ENCODE measurements at places on chromosomes 7 and 10.

DNA sequence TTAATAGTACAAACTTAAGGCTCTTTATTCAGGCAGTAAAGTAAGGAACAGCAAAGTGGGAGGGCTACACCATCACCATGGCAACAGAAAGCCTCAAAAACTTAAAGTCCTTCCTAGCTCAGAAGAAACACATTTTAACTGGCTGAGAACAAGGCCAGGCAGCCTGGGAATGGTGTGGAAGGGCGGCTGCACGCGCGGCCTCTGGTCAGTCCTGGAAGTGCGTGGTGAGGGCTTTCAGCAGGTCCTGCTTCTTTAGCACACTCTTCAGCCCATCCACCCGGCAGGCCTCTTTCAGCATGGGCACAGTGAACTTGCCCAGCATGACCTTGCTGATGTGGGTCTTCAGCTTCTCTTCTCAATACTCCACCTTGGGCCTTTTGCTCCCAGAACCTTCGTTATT is 133.0 kb downstream of the CYP26A1 start:
- DNase-seq, result peak; percentile 39

GRCh38 chr7:4820405-4820966 is 41.3 kb downstream of the PAPOLB start:
- DNase-seq, result no peak

GRCh38 chr10:88989824-88990383 is 694 bp upstream of the FAS start:
- no peak for DNase-seq

GRCh38 chr7:77697535-77697831 is 1.2 kb downstream of the RSBN1L start:
- DNase-seq, result no peak

DNA sequence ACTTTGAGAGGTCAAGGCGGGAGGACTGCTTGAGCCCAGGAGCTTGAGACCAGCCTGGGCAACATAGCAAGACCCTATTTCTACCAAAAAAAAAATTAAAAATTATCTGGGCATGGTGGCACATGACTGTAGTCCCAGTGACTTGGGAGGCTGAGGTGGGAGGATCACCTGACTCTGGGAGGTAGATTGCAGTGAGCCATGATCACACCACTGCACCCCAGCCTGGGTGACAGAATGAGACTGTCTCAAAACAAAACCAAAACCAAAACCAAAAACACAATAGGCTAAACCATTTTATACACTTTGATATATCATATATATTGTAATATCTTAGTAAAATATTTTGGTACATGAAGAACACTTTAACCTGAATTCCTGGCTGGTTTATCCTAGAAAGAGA is 101.6 kb downstream of the RAPGEF5 start:
- DNase-seq, result no peak

- peak; percentile 98 for DNase-seq
These were observed at the start of gene TECPR1 for GRCh38 chr7:98251601-98252424. Gene TECPR1, minus strand, starts transcription at chr7:98252232. Its CDS starts 6,086 bp downstream, at chr7:98246146.
